ENCODE measurements at places on chromosomes 13 and 19.
A peak's percentile ranks its signal among the peaks of the same experiment; 100 is the strongest.

GRCh38 chr13:68304286-68304893, 1074.3 kb upstream of the PCDH9 start:
- no peak for DNase-seq

DNA sequence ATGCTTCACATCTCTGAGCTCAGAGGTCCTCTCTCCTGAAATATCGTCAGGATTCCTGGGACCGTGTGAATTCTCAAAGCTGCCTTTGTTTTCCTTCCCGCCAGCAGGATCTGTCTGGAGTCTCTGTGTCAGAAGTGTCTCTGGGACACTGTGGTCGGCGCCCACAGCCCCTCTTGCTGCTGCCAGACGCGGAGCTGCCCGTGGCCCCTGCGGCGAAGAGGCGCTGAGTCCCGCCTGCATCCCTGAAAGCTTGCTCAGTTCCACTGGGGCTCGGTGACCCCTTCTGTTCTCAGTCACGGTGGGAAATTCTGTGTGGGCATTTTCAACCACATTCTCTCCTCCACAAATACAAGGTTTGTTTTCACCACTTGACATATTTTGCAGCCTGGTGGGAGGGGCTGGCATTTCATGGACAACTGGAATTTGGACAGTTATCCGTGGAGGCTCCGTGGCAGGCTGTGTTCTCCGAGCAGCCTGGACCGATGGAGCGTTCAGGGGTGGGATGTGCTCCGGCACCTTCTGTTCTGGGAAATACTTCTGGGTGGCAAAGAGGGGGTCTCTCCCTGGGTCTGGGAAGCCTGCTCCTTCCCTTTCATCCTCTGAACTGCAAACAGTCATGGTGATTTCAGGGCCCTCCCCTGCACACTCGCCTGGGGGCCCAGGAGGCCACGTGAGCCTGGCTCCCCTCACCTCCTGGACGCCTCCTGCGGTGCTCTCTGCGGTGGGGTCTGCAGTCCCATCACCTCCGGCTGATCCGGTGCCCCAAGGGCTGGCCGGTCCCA, 42.6 kb upstream of the GRTP1 start:
- no peak for DNase-seq

DNA sequence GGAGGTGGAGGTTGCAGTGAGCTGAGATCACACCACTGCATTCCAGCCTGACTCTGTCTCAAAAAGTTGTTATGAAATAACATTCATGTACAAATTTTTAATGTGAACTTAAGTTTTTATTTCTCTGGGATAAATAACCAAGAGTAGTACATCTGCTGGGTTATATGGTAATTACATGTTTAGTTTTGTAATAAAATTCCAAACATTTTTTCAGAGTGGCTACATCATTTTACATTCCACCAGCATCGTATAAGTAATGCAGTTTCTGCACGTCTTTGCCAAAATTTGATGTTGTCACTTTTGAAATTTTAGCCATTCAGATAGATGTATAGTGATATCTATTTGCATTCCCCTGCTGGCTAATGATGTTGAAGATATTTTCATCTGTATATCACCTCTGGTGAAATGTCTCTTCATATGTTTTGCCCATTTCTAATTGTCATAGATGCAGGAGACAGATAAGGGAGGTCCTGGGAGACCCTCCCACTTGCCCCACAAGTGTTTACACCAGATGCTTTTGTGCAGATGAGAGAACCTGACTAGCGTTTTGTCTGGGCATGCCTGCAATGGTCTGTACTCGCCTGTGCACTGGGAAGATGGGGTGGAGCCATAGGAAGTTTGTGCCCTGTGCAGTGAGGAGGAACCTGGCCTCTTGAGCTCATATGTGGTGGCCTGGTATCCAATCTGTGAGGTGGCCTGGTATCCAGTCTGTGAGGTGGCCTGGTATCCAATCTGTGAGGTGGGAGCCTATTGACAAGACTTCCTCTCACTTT, 12.7 kb upstream of the KBTBD6 start:
- DNase-seq: no peak

- DNase-seq: no peak
Measured at GRCh38 chr13:99829161-99829560, 142.4 kb downstream of the ZIC5 start.

GRCh38 chr13:41516166-41516565, 58.8 kb downstream of the RGCC start:
- no peak for DNase-seq

DNA sequence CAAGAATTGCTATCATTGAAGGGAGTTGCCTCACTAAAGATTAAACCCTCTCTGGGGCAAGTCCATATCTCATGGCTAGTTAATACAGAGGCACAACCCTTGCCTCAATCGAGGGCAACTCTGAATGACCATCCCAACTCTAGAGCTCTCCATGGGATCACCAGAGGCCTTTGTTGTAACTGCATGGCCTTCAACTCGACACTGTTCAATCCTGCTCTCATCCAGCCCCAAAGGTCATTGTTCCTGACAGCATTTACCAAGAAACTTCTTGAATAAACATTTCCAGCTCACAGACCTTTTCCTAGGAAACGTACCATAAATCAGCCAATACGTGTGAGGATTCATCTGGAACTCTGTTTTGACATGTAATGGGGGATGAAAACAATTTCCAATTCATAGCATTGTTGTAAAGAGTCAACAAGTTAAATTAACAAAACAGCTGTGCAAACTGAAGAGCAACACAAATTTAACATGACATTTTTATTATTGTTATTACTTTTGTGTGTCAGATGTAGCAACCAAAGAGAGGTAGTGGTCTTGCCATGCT, 452.7 kb downstream of the SUCLA2 start:
- no peak for DNase-seq

DNA sequence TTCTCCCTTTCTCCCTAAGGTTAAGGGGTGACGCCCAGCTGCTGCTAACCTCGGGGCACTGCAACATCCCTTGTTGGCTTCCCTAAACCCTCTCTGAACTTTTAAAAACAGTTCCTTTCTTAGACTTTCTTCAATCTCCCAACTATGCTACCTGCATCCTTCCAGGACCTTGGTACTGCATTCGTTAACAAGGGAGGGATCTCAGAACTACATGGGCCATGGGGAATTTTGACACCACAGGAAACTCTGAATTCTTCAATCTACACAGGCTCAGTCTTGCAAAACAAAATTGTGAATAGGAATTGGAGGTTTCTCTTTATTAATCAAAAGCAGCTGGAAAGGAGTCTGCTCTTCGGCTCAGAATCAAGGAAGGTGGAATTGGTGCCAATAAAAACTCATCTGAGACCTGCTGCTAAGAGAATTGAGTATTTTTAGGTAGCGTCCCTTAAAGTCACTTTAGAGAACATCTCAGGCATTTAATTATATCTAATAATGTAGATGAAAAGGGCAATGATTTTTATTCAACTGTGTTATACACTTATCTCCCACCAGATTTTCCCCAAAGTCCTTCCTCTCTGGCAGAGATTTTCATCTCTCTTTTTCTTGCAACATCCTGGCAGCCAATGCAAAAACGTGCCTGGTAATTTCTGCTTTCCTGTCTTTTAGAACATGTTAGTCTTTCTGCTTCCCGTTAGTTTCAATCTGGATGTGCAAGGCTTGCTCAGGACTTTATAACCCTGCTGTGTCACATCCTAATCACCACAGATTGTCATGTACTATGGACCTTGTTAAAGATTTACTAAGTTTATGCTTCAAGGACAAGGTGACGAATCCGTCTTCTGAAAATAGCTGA, 69.1 kb upstream of the SLC15A1 start:
- DNase-seq: no peak

GRCh38 chr13:67652887-67653286, 422.8 kb upstream of the PCDH9 start:
- no peak for DNase-seq

DNA sequence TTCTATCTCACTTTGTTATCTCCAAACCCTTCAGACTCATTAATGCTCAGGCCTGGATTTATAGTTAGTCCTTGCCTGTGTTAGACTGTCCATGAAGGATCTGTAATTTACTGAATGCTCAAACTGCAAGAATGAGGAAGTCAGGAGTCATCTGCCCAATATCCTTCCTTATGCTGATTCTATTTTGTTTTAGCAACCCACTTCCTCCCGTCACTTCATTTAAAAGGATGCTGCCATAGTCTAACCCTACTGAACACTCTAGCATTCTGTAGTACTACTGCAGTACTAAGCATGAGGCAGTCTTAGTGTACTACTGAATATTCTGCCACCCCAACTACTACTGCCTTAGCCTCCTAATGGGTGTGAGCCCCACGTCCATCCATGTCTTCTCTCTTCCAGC, 1.5 kb downstream of the FCAR start:
- no peak for DNase-seq

DNA sequence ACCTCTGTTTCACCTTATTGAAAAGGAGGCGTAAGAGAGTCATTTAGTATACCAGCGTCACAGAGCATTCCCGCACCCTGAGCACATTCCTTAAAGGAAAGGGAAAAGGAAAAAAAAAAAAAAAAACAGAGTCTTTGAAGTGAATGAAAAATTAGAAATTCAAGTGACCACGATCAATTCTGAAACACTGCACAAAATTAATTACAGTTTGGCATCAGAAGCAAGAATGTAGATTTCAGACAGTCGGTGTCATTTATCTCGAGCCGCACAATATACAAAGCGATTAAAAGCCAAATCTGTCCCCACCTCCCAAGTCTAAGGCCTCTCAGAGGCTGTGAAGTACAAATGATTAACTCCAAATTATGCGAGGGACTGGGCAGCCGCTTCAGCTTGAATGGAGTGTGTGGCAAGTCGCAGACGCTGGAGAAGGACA, 173.7 kb upstream of the ZNF507 start:
- no peak for DNase-seq

DNA sequence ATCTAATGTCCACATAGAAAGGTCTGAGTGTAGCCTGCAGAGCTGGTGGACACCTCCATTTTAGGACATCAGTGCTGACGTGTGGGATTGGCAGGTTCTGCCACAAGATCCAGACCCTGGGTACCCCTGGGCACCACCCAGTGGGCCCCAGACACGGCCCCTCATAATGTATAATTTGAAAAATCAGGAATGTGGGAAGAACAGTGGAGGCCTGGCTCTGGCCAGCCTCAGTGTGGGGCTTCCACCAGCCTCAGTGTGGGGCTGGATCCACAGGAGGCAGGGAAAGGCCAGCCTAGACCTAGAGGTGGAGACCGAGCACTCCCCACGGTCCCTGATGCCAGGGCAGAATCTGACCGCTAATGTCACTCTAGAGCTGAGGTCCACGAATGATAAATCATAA, 150.7 kb upstream of the SOX1 start:
- no peak for DNase-seq

DNA sequence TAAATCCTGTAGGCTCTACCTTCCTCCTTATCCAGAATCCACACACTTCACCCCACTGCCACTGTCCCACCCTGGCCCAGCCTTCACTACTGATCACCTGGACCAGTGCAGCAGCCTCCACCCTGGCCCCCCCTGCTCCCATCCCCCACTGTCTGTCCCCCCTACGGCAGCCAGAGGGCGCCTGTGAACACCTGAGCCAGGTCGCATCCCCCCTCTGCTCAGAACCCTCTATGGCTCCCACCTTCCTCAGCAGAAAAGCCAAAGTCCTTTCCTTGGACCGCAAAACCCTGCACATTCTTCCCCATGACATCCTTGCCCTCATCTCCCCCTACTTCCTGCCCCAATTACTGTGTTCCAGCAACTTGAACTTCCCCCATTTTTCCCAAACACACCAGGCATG, 20.6 kb downstream of the ELAVL3 start:
- DNase-seq: peak; percentile 46

- no peak for DNase-seq
Measured at GRCh38 chr13:48579165-48579918, 46.5 kb upstream of the RCBTB2 start.

DNA sequence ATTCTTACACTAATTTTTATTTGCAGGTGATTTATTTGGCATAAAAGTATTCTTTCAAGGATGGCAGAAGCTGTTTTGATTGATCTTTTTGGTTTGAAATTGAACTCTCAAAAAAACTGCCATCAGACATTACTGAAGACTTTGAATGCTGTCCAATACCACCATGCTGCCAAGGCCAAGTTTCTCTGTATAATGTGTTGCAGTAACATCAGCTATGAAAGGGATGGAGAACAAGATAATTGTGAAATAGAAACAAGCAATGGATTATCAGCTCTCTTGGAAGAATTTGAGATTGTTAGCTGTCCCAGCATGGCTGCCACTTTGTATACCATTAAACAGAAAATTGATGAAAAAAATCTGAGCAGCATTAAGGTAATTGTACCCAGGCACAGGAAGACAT, 1.2 kb downstream of the LACC1 start:
- no peak for DNase-seq

- DNase-seq: no peak
Measured at GRCh38 chr13:51807041-51807440, 3.1 kb upstream of the DHRS12 start.

DNA sequence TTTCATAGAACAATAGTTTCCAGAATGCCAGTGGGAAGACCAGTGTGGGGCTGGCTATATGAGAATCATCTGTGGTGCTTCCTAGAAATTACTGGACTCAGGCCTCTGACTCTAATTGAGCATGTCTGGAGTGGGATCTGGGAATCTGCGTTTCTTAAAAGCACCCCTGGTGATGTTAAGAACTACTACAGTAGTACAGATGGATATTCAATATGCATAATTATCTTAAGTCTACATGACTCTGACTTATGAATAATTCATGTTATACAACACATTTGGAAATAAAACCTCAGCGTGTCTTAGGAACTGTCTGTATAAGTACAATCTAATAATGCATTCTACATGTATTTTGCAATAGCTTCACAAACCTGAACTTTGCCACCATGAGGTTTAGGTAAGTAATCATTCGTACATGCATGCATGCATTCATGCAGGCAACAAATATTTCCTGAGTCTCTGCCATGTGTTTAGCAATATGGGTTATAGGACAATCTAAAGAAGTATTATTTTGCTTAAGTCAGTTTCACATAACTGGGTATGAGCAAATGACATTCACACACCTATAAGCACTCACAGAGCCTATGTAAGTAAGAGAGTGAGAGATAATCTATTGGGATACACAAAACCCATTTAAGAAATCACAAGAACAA, 62.0 kb downstream of the EPSTI1 start:
- DNase-seq: no peak

DNA sequence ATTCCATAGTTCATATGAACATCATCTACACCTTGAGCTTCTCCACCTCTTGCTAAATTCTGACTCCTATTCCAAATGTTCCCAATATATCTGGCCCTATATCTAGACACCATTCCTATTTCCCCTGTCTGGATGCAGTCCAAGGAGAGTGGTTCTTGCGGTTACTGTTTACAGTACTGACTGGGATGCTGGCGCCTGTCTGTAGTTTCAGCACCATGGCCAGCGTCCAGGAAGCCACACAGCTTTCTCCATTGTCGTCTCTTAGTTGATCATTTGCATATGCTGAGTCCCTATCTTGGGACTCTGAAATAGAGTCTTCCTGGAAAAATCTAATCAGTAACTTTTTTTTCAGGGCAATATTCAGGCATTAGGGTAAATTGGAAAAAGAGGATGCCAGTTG, 14.9 kb downstream of the LAIR2 start:
- peak; percentile 74 for DNase-seq

GRCh38 chr19:32868206-32868950, 1.2 kb downstream of the SLC7A9 start:
- DNase-seq: no peak

- DNase-seq: no peak
Measured at GRCh38 chr19:41937525-41938468, 9.5 kb upstream of the ERFL start.

GRCh38 chr19:43524922-43525835, 1.8 kb downstream of the ETHE1 start:
- DNase-seq: peak; percentile 45

GRCh38 chr19:48398375-48399235, 5.1 kb downstream of the GRIN2D start:
- DNase-seq: peak; percentile 92
